ENCODE measurements at places on chromosomes 16 and 17.

DNA sequence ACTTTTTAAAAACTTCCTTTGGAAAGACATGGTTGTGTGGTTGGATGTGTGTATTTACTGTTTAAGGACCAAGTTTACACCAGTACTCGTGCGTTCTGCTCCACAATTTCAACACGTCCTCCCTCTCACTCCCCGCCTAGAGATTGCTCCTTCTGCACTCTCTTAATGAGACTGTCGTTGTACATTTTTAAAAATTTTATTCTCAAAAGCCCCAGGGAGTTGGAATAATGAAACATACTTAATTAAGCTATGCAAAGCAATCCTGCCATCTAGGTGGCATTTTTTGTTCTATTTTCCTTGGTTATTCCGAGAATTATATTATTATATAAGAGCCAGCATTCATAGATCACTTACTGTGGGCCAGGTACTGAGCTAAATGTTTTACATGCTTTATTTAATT lies 264.5 kb downstream of the GRIN2A start:
- DNase-seq, result no peak

DNA sequence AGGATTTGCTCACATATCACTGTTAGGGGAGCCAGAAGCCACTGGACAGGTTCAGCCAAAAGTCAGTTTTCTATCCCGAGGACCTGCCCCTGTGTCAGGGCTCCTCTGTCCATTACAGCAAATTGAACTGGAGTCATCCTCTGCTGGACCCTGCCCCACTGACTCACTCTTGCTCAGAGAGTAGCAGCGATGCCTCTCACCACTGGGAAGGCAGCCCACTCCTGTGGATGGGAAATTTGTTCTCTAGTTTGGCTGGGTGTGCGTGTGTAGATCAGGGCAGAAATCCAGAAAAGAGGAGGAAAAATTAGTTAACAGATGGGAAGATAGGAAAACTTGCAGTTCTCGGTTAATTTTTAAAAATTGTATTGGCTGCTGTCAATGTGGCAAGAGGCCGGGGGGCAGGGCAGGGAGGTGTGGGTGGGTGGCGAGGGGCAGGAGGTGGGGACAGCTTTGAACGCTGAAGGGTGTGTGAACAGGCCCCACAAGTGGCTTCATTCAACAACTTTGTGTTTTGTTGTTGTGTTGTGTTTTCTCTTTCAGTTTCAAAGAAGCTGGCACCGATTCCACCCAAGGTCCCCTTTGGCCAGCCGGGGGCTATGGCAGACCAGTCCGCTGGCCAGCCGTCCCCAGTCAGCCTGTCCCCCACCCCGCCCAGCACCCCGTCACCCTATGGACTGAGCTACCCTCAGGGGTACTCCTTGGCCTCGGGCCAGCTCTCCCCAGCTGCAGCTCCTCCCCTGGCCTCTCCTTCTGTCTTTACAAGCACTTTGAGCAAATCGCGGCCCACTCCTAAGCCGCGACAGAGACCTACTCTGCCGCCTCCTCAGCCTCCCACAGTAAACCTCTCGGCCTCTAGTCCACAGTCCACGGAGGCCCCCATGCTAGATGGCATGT lies 33.6 kb downstream of the ELAC2 start:
- DNase-seq, result no peak

DNA sequence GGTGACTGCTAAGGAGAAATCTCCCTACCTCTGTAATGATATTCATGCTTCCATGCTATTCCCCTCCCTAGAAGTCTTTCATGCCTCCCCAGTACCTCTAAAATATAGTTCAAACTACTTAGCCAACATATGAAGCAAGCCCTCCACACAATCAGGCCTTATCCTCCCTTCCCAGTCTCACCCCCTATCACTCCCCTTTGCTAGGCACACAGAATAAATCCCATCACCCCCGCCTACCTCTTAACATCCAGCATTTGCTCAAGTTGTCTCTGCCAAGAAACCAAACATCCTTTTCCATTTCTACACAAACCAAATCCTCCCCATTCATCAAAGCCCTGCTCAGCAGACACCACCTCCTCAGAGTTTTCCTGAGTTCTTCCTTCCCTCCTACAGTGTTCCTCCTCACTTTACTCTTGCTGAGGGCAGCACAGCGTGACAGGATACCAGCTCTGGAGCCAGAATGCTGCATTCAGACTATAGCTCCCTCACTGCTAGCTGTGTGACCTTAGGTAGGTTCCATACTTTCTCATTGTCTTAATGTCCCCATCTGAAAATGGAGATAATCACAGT lies 7.0 kb downstream of the TOM1L2 start:
- no peak for DNase-seq

DNA sequence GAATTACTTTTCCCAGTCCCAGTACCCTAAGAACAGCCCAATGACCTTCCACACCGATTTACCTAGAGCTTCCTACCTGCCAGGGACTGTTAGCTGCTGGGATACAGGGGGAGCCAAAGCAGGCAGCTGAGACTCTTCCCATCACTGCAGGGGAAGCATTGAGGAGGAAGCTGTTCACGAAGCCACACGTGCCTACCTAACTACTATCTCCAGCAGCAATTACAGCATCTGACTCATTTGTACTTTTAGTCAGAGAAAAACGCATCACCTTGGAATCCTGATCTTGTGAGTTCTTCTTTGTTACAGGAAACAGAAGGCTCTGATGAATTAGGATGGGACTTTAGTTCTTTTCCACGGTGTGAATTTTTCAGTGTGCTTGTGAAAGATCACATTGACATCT lies 113.7 kb upstream of the DHX40 start:
- no peak for DNase-seq

DNA sequence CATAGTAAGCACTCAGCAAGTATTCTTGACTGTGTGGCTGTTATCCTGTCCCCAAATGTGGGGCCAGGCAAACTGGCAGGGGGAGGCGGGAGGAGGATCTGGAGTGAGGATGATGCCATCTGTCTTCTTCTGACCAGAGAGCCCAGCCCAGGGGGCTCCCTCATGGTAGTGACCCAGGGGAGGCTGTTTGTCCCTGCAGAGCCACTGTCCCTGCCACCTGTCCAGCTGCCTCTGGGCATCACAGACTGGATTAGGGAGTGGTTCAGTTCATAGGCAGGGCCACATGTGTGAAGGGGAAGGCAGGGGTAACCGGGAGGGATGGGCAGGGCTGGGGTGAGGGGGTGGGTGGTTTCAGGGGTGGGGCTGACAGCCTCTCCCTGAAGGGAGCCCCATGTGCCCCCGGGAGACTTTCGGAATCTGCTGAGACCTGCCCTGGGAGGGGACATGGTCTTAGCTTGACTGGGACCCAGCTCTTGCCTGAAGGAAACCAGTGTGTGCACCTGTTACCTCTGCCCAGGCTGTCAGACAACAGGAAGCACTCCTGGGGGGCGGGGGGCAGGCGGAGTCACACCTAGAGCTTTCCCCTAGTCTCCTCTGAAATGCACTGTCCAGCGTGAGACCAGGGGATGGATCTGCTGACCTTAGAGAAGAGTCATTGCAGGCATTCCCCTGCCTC lies 15.2 kb downstream of the ARHGAP23 start:
- no peak for DNase-seq

GRCh38 chr17:55622547-55622946 lies 100.1 kb downstream of the TMEM100 start:
- no peak for DNase-seq

DNA sequence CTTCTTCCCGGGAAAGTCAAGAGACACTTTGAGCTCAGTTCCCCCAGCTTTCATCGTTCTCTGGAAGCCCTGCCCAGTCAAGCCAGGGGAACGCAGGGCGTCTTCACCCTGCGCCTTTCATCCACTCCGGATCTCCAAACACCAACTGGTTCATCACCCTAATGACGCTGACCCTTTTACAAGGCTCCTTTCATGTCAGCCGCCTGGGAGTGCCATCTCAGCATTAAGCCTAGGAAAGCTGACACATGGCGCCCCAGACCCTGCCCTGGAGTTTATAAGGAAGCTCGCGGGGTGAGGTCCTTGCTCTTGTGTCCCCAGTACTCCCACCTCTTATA lies 594 bp upstream of the DNAJC7 start:
- DNase-seq, result no peak

GRCh38 chr17:50459756-50460155 lies 8.9 kb downstream of the CHAD start:
- DNase-seq, result no peak

DNA sequence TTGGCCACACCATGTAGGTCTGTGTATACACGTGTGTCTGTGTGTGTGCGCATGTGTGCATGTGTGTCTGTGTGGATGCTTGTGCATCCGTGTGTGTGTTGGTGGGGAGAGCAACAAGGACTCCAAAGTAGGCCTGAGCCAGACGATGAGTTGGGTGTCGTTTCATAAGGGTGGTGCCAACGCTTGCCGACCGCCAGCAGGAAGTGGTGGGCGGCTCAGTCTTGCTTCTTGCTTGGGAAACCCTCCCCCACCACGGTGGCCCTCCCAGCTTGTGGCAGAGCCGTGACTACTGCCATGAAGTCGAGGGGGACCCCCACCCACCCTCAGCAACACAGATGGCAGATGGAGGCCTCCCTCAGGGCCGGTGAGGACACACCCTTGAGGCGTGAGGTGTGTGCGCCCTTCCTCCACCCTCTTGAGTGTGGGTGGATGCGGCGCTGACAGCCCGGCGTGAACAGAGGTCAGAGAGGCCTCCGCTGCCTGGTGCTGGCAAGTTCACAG lies 17.5 kb downstream of the SBK1 start:
- DNase-seq, result no peak

DNA sequence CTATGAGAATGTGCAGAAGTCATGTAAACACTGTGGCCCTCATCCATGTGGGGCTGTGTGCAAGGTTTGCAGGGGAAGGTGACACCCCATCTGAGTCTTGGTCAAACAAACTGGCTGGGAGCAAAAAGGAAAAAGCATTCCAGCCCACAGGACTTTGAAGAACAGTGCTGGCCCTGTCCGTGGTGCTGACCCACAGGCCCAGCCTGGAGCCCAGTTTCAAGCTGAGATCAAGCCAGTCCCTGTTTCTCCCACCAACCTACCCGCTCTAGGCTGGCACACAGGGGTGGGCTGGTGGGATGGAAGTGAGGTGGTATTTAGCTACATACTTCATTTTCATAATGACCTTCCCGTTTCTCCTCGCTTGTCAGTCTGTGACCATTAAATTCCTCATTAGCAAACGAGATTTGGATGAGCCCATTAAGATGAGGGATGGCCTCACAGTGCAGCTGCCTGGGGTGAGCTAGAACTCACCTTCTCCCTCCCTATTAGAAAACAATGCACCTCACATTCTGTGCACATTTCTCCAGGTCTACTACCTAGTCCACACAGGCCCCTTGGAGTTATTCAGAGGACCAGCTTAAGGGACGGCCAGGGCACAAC lies 12.6 kb upstream of the RPL38 start:
- no peak for DNase-seq

DNA sequence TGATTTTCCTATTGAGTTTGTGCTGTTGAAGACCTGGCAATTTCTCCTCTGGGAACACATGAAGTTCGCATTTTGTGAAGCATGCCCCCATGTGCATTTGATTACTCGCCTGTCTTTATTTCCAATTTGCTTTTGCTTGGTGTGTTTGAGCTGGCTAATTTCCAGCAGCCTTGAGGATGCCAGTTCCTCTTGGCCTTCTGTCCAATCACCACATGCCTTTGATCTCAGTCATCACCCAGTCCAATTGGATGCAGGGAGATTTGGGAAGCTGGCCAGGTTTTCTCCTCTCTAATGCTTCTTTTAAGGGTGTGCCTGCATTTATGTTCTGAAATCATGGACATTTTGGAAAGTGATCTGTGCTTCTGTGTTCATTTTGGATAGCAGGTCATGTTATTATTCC lies 3.8 kb upstream of the TMEM100 start:
- DNase-seq, result peak; percentile 85

Measured in NCI-H2081 (cell line).